ENCODE measurements at places on chromosomes 4 and X.

GRCh38 chrX:116827063-116827462 lies 364.3 kb upstream of the CT83 start:
- DNase-seq = no peak

DNA sequence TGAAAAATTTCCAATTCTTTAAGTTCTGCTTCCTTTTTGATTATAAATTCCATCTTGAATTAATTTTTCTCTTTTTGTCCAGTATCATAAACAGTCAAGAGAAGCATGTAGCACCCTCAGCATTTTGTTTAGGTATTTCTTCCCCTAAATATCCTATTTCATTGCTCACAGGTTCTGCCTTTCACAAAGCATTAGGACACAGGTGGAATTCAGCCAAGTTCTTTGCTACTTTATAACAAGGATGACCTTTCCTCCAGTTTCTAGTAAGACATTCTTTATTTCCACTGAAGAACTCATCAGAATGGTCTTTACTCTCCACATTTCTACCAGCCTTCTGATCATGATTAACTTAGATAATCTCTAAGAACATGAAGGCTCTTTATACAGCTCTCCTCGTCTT lies 7.4 kb downstream of the SLC9B1 start:
- no peak for DNase-seq

DNA sequence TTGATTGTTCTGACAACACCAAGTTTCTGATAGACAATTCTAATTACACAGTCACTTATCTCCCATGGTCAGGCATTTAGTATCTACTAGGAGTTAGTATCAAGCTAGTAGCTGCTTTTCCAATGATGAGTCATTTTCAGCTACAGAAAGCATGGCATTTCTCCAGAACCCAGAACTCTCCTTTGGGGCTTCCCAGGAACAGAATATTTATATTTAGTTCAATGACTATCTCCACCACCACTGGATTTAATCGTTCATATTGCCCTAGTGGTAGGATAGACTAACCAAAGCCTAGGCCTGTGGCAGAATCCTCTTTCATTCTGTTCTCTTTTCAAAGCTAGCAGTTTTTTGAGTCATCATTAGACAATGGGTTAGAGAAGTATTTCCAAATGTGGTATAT lies 569.4 kb downstream of the GABRG1 start:
- no peak for DNase-seq

DNA sequence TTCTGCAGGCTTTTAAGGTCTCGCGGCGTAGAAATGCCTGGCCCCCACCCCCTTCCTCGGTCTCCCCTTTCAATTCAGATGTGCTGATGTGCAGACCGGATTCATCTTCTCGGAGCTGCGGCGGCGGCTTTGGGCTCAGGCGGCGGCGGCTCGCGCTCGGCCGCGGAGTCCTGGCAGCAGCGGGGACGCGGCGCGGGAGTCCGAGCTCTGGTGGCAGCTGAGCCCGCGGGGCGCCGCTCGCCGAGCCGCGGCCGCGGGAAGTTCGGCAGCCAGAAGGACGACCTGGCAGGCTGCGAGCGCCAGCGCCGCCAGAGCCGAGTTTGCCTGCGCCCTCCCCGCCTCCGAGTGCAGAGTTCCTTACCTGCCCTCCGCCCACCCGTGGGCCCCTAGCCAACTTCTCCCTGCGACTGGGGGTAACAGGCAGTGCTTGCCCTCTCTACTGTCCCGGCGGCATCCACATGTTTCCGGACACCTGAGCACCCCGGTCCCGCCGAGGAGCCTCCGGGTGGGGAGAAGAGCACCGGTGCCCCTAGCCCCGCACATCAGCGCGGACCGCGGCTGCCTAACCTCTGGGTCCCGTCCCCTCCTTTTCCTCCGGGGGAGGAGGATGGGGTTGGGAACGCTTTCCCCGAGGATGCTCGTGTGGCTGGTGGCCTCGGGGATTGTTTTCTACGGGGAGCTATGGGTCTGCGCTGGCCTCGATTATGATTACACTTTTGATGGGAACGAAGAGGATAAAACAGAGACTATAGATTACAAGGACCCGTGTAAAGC lies 448 bp downstream of the TLL1 start:
- no peak for DNase-seq

DNA sequence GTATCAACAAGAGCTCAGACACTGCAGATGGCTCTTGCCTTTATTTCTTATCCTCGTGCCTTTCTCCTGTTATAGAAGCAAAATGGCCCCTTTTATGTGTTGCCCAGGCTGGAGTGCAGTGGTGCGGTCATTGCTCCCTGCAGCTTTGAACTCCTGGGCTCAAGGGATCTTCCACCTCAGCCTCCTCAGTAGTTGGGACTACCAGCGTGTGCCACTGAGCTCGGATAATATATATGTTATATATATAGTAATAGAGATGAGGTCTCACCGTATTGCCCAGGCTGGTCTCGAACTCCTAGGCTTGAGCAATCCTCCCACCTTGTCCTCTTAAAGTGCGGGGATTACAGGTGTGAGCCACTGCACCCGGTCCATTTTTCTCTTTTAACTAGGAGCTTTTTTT lies 79.7 kb downstream of the TMEM131L start:
- no peak for DNase-seq

- DNase-seq = no peak
Measured at GRCh38 chr4:24794916-24795665, at the start of gene SOD3. TSS of gene SOD3 (plus strand) at chr4:24795573. CDS start at chr4:24799522, 3,949 bp downstream.

GRCh38 chr4:106868381-106869035 lies 167.6 kb downstream of the DKK2 start:
- no peak for DNase-seq

DNA sequence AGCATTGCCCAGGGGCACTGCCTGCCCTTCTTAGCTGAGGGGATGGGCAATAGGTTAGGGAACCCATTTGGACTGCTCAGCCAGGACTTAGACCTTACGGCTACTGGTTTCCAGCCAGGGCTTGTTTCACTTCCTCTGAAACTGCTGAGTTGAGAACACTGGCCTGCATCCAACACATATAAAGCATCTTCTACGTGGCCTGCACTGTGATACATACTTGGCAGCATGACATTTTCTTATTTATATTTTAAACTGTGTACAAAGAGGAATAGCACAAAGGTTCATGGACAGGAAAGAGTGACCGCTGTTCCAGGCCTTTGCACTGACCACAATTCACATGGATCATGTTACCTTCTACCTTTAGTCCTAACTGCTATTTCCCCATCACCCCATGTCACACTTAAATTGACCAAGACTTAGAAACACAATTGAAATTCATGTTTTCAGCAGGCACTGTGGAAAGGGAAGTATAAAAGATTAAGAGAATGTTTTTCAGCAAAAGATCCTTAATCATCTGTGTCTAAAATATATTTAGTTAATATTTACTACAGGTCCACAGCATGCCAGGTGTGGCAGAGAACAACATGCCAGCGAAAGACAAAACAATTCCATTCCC lies 43.7 kb downstream of the NLGN4X start:
- no peak for DNase-seq

DNA sequence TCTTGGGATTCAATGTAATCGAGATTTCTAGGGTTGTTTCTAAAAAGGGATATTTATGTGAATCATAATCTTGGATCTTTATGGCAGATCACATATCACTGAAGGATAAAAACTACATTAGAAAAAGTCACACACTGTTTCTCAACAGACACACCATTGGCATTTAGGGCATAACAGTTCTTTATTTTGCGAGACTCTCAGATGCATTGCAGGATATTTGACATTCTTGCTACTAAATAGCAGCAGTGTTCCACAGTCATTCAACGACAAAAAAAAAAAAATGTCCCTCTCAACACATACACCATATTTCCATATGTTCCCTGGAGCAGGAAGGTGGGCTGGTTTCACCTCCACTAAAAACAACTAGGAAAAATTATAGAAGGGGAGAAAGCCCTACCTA lies 243.4 kb upstream of the PCDH18 start:
- DNase-seq = no peak
